ENCODE measurements at places on chromosomes 6 and 20. TPM values are rescaled to one million over a fixed set of nuclear protein-coding genes. Genes with fewer than 3 reads are reported as not detected.

The MDFI gene
- 23.9 TPM for total RNA-seq

DNA sequence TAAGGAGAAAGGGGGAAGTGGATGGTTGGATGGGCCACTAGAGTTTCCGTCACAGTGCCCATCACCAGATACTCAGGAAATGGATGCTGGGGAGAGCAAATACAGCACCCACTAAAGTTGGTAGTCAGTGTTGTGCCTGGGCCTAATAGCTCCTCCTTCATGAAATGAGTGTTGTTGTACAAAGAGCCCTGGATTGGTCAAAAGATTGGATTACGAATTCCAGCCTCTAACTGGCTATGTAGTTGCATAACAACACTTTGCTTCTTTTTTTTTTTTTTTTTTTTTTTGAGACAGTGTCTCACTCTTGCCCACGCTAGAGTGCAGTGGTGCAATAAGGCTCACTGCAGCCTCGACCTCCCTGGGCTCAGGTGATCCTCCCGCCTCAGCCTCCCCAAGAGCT is 27.4 kb downstream of the KCNG1 start:
- no peak for DNase-seq
- H3K36me3 ChIP-seq, result no peaks in the 10 kb centered on the region
- H3K4me3 ChIP-seq, result no peak overlapping the region
- peaks cover 76% of the 10 kb centered on the region for H3K27me3 ChIP-seq

- peaks cover 29% of the 10 kb centered on the region for H3K4me1 ChIP-seq
- H3K27ac ChIP-seq, result no peak overlapping the region
- no peaks in the 10 kb centered on the region for H3K27me3 ChIP-seq
- no peaks in the 10 kb centered on the region for H3K36me3 ChIP-seq
- DNase-seq, result no peak
Observed at GRCh38 chr20:10921491-10922010, 247.8 kb upstream of the JAG1 start.

GRCh38 chr6:14873781-14874441 is 372.0 kb upstream of the JARID2 start:
- H3K4me1 ChIP-seq, result peaks cover 23% of the 10 kb centered on the region
- H3K4me3 ChIP-seq, result no peak overlapping the region
- no peaks in the 10 kb centered on the region for H3K27me3 ChIP-seq
- H3K36me3 ChIP-seq, result no peaks in the 10 kb centered on the region
- no peak overlapping the region for H3K27ac ChIP-seq

DNA sequence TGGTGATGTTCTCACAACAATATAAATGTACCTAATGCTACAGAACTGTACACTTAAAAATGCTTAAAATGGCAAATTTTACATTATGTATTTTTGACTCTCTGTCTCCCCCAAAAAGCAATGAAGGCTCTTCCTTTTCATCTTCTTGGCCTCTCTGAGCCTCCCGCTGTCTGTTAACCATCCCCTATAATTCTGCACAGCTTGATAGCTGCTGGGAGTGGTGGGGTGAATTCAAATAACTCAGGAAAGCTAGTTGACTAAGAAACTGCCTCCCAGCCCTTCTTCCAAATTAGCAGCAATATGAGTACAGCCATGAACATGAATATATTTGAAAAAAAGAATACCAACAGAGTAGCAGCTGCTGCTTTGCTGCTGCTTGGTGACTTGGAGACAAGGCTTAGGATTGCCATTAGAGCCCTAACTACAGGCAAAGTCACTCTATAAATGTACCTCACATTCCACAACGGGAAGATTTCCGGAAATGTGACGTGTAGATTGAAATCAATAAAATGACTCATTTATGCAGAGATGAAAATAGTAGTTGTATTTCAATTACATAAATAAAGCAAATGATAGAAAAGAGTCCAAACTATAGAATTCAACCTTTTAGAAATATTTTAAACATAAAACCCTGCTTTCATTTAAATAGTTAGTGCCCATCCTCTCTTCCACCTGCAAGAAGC is 200.1 kb upstream of the HEY2 start:
- H3K27me3 ChIP-seq, result no peaks in the 10 kb centered on the region
- H3K4me3 ChIP-seq, result no peak overlapping the region
- no peak overlapping the region for H3K27ac ChIP-seq
- no peaks in the 10 kb centered on the region for H3K4me1 ChIP-seq

Measured in Calu3 (cell line).